ENCODE measurements at places on chromosomes 13 and 19. TPM values are rescaled to one million over a fixed set of nuclear protein-coding genes. Genes with fewer than 3 reads are reported as not detected.

GRCh38 chr19:7863157-7863970, 10.8 kb downstream of the PRR36 start:
- peak; percentile 51 for DNase-seq

GRCh38 chr13:85427416-85427815, 371.8 kb downstream of the SLITRK6 start:
- no peak for DNase-seq

DNA sequence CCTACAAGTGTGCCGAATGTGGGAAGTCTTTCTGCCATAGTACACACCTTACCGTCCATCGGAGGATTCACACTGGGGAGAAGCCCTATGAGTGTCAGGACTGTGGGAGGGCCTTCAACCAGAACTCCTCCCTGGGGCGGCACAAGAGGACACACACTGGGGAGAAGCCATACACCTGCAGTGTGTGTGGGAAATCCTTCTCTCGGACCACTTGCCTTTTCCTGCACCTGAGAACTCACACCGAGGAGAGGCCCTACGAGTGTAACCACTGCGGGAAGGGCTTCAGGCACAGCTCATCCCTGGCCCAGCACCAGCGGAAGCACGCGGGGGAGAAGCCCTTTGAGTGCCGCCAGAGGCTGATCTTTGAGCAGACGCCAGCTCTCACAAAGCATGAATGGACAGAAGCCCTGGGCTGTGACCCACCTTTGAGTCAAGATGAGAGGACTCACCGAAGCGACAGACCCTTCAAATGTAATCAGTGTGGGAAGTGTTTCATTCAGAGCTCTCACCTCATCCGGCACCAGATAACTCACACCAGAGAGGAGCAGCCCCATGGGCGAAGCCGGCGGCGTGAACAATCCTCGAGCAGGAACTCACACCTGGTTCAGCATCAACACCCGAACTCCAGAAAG, 10.3 kb upstream of the ERVK3-1 start:
- DNase-seq, result no peak

Gene EPS8L1
- 0.78 TPM for total RNA-seq

Data from right cardiac atrium (tissue), 5 donors.